ENCODE measurements at places on chromosomes 1 and 21.

GRCh38 chr1:165496501-165496900, 47.3 kb upstream of the LRRC52 start:
- no peak for DNase-seq

DNA sequence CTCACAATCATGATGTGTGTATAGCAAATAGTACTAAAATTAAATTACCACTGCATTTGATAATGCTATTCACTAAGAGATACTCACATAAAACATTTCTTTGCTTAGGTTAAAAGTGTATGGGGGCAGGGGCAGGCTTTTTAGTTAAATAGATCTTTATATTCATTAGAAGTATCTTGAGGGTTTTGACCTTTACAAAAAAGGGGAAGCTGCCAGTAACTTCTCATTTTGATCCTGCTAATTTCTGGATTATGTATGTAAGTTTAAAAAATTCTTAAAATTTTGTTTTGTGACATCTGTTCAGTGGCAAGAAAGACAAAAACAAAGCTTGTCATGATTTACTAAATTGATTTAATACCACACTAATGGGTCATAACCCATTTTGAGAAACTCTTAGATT, 45.8 kb upstream of the S1PR1 start:
- DNase-seq = no peak

GRCh38 chr1:29636936-29637335, 400.6 kb downstream of the PTPRU start:
- DNase-seq = no peak

- no peak for DNase-seq
Observed at GRCh38 chr1:61782771-61783170, 40.5 kb downstream of the PATJ start.

- DNase-seq = no peak
Observed at GRCh38 chr1:212698467-212699103, 1.1 kb downstream of the BATF3 start.

GRCh38 chr1:62746086-62746808, 37.7 kb upstream of the ATG4C start:
- no peak for DNase-seq

DNA sequence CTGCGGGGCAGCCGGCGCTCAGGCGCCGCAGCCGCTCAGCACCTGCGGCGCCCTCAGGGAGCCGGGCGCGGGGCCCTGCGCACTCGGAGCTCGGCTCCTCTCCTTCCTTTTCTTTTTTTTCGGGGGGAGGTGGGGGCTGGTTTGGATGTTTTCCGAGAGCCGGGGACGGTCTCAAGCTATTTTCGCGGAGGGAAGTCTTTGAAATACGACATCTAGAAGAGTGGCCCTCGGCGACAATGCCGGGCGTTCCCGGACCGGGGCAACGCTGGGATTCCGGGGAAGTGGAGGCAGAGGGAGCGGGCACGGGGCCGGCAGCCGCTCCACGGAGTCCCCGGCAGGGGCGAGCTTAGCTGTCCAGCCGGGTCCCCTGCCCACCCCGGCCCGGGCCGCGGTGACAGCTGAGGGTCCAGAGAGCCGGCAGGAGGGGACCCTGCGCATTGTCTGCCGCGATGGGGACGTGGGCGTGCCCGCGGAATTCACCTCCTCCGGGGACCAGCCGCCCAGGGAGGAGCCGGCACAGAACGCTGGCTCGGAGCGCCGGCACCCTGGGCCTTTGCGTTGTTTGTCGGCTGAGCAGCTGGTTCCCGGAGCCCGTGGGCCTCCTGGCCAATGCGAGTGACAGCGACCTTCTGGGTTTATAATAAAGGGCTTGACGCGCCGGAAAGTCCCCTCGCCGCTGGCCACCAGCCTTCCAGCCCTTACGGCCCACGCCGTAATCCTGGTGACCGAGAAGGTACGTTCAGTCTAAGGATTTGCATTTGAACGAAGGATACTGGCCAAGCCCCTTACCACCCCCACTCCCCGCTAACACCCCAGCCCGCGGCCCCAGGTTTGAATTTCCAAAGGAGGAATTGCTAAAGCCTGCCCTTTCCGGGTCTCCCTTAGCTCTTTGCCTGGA, 582 bp downstream of the SLC37A1 start:
- DNase-seq = no peak

GRCh38 chr1:2299131-2299627, 71.1 kb downstream of the SKI start:
- DNase-seq = no peak

DNA sequence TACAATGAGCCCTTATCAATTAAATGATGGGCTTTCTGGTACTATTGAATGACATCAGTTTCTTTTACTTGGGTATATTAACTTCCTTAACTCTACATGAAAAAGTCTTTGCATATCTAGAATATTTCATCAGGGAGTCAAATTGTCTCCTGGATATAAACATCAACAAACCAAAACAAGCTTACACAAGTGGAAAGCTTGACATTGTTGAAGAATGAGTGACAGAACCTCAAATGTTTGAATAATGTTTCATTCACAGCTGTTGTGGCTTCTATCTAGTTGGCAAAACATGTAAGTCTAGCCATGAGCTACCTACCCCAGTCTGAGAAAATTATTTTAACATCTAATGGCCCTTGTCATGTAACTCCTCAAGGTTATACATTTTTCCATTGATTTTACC, 604.8 kb upstream of the ADAMTS5 start:
- DNase-seq = no peak

GRCh38 chr1:205711105-205712048, 31.1 kb upstream of the SLC45A3 start:
- DNase-seq = peak; percentile 31

DNA sequence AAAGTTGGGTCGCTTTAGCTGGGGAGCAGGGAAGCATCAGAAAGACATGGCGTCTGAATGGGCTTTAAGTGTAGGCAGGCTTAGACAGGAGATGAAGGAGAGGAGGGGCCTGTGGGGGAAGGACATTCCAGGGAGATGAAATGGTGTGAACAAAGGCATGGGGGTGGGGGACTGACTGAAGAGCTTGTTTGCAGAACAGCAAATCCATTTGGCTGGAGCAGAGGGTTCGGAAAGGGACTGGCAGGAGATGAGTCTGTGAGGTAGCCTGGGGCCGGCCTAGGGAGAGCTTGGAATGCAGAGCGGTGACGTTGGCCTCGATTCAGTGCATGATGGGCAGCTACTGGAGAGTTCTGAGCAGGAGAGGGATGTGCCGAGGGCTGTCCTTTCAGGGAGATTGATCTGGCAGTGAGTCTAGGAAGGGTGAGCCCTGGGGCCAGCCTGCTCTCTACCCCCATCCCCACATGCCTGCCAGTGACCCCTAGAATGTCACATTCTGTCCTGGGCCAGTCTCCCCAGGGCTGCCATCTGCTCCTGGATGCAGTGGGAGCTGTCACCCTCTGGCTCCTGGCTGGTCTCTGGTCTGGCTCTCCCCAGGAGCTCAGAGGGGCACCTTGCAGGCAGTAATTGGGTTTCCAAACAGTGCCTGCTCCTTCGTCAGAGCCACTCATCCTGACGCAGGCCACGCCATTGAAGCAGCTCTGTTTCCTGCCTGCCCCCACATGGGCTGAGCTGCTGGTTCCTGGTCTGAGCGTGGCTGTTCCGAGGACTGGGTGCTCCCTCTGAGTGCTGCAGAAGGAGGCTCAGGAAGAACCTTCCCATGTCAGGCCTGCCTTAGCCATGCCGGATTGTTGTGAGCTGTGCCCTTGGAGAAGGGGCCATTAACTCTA, 22.3 kb upstream of the TMEM222 start:
- peak; percentile 40 for DNase-seq

DNA sequence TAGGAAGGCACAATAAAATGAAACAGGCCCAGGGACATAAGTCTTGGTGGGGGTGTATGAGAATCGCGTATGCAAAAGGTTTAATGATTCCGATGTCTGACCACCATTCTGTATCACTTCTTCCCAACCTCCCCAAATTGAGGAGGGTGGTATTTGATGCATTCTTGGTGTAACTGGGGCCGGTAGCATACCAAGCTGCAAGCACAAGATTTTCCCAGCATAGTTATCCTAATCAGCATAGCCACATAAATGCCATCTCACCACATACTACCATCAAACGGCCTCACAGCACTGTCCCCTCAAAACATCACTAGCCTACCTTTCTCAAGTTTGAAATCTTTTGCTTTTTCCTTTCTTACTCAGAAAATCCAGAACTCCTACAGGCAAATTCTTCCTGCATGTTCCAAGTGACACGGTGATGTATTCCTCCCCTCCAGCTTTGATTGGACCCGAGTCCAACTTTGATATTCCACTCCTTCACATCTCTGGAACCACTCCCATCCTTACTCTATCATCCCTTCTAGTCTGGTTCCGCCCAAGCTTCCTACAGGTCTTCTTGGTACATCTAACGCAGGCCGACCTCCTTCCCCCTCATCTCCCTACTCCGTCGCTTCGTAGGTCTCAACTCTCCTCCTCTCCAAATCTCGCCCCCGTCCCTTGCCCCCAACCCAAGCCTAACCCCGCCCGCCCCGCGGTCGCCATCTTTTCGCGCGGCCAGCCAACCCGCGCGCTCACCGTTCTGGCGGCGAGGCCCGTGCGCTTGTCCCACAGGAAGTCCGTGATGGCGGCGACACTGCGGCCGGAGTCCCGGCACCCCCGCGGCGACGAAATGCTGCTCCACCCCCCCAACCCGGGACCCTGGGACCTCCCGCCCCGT, 600 bp downstream of the CLK2 start:
- no peak for DNase-seq

DNA sequence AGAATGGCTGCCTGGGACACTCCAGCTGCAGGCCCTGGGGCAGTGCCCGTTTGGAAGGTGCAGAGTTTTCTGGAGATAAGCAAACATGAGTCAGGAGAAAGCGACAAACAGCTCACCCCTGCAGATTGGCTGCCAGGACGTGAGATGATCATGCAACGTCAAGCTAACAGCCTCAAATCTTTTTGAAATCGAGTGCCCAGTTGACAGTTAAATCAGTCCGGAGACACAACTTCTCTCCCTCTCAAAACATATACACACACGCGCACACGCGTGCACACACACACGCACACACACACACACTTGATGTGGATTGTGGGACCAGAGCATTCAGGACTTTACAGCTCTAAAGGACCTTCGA, 49.4 kb downstream of the TENT5C start:
- DNase-seq = no peak

- no peak for DNase-seq
Observed at GRCh38 chr1:116940814-116941599, 31.3 kb downstream of the PTGFRN start.

GRCh38 chr1:66767626-66768025, 15.4 kb downstream of the DYNLT5 start:
- no peak for DNase-seq

DNA sequence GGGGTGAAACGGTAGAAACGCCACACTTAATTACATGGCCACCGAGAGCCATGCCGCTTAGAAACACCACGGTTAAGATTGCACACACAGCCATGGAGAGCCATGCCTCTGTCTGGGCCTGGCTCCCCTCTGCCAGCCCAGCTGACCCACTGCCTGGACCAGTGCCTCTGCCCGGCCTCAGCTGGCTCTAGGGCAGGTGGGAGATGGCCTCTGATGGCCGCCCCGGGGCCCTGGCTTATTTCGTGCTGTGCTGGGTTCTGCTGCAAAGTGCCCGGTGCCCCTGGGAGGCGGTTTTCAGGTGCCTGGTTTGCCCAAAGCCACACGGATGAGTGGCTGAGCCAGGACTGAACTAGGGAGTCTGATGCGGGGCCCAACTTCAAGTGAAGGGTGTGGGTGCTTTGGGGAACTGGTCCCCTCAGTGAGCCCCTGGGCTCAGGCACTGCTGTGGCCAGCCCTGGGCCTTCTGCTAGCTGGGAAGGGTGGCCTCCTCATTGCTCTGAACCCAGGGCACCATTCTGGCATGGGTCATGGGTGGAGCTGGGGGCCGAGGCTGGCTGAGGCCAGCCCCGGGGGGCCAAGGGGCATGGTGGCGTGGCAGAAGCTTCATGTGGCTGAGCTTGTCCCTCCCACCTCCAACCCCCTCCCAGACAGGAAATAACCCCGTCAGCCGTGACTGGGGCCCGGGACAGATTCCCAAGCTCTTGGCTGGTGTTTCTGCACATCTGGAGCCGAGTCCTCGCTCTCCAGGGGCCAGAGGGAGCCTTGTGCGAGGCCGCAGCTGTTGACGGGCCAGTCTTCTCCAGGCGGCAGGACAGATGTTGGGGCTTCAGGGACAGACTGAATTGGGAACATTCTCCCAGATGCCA, 1.9 kb upstream of the GPR153 start:
- DNase-seq = no peak

GRCh38 chr1:35692317-35692716, 26.4 kb downstream of the C1orf216 start:
- DNase-seq = no peak

GRCh38 chr1:82441402-82441801, 640.7 kb downstream of the ADGRL2 start:
- no peak for DNase-seq

DNA sequence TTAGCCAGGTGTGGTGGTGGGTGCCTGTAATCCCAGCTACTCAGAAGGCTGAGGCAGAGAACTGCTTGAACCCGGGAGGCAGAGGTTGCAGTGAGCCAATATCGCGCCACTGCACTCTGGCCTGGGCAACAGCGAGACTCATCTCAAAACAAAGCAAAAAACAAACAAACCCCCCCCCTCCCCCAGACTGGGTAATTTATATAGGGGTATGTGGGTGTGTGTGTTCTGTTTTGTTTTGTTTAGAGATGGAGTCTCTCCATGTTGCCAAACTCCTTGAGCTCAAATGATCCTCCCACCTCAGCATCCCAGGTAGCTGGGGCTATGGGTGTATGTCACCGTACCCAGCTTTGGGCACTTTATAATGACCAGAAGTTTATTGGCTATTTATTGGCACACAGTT, 73.6 kb downstream of the SLC27A3 start:
- no peak for DNase-seq

GRCh38 chr1:18041685-18042355, 65.8 kb upstream of the IGSF21 start:
- DNase-seq = no peak

DNA sequence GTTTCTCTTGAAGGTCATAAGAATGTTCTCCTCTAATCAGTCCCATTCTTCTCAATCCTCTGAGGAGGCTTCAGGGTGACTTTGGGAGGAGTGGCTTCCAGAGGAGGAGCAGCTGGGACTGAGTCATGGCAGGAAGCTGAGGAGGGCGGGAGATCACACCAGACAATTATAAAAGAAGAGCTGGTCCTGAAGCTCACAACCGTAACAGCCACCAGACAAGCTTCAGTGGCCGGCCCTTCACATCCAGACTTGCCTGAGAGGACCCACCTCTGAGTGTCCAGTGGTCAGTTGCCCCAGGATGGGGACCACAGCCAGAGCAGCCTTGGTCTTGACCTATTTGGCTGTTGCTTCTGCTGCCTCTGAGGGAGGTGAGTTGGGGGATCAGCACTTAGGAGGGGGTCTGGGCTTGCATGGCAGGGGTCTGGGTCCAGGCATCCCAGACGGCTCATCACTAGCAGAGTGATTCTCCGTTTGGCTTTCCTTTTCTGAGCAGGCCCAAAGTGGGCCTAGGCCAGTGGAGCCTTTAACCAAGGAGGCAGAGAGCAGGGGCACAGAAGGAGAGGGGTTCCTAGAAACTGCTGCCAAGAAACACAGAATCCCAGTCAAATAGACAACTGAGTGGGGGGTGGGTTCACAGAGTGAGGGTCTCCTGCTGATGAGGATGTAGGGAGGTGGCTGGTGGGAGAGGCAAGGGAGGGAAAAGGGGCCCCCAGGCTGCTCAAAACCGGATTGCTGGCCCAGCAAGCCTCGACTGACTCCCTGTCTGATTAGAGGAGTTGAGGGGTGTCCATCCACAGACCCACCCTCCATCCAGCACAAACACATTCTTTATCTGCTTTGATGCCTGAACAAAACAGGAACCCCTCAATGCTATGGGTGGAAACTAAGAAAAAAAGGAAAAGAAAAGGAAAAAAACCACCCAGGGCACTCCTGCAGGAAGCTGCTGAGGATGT, at the start of gene ECM1:
Gene ECM1 (plus strand): TSS at position 198 of the 953 bp plus-strand sequence. CDS start 101 bp downstream, at position 299.
- DNase-seq = no peak

- DNase-seq = no peak
Observed at GRCh38 chr1:4851385-4852065, 197.1 kb downstream of the AJAP1 start.

- no peak for DNase-seq
Observed at GRCh38 chr1:22364764-22365163, 86.9 kb upstream of the ZBTB40 start.
